GOT3 (cell line): ENCODE measurements at places on chromosomes 1 and 21.

- DNase-seq, result no peak
Measured at GRCh38 chr1:93598396-93598795, 83.2 kb downstream of the BCAR3 start.

DNA sequence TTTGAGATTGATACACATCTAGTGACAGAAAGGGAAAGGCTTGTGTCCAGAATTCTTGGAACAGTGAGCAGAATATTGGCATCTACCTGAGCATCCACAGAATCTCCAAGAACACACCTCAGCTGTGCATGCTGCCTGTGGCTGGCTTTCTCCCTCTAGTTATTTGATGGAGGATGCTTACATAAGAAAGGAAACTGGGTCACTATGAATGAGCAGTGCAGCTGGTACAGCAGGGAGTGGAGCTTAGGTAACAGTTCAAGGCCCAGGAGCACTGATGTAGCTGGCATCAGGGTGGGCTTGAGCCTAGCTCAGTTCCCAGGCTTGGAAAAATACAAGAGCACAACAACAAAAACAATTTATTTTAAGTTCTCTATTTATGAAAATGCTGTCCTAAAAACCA lies 26.3 kb downstream of the RGS8 start:
- DNase-seq, result no peak

GRCh38 chr1:218851586-218851985 lies 322.1 kb upstream of the LYPLAL1 start:
- no peak for DNase-seq

GRCh38 chr1:151840421-151840820 lies 801 bp upstream of the C2CD4D start:
- DNase-seq, result no peak

DNA sequence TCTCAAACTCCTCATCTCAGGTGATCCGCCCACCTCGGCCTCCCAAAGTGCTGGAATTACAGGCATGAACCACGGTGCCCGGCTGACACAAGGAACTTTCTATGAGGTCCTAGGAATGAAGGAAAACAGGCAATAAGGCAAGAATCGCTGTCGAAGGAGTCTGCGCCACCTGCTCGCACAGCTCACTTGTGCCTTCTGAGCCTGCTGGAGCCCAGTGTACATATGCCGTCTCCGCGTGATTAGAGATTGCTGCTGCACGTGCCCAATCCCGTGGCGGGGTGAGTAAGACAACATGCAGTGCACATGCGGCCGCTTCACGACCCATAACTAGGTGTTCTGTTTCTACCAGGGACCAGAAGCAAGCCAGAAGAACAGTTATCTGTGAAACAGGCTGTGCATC lies 24.3 kb downstream of the H3-3A start:
- DNase-seq, result no peak

DNA sequence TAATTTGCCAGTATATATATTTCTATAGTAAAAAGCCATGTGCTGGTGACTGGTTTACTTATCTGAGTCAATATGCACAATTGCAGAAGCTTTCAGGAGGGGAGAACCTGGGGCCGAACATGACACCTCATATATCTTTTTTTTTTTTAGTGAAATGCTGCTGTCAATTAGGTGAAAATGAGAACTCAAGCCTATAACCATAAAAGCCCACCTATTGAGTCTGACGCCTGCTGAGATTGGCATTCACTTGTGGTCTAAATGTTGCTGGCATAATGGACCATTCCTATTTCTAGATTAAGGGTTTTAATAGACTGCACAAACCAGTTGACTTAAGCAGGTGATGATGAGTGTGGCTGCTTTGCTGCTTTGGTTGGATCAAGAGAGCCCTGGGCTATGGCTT lies 10.8 kb downstream of the NTMT2 start:
- no peak for DNase-seq

DNA sequence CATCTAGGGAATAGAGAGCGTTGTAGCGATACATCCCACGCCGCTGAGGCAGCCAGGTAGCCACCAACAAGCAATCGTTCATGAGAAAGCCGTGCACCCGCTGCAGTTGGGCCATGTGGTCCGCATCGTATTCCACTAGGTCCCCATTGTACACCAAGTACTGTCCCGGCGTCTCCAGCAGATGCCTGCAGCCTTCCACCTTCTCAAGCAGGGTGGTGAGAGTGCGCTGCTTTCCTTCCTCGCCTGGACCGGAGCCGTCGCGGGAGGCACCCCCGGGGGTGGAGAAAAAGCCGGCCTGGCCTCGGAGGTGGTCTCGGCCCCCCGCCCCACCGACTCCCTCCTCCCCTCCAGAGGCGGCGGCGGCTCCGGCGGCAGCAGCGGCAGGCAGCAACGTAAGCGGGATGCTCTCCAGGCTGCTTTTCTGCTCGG lies 595 bp downstream of the EXOC8 start:
- no peak for DNase-seq

- DNase-seq, result no peak
Measured at GRCh38 chr1:232686346-232686745, 56.4 kb upstream of the SIPA1L2 start.

- no peak for DNase-seq
Measured at GRCh38 chr1:72938408-72938807, 656.1 kb upstream of the NEGR1 start.

- no peak for DNase-seq
Measured at GRCh38 chr1:88800382-88801051, 90.8 kb downstream of the GTF2B start.

DNA sequence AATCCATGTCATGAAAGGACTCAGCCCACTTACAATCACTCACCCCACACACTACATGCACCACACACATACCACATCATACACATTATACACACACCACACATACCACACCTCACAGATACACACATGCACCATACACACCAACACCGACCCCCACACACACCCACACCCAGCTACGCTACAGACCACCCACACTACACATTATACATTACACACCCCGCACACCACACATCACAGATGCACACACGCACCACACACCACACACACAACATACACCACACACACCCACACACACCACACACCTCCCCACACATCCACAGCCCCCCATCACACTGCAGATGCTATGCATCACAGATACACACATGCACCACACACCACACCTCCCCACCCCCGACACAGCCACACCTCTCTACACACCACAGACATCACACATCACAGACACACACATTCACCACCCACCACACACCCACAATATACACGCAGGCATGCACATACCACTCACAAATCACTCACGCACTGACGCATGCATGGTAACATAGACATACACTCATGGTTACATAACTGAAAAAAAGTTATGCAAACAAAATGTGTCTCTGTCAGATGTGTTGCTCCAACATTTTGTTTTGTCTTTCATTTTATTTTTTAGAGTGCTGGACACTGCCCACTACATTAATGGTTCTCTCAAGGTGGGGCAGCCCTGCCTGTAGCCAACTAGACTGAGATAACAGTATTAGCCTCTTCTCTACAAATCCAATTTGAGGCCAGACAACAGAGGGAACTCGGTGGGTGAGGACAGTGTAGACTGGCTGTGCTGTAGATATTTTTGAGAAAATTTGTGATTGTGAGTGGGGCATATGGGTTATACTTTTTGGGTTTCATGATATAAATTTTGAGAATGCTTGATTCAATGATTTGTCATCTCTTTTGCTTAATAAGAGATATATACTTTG lies 15.2 kb upstream of the PGBD2 start:
- DNase-seq, result no peak

GRCh38 chr1:97196825-97197516 lies 475.4 kb downstream of the PTBP2 start:
- no peak for DNase-seq

DNA sequence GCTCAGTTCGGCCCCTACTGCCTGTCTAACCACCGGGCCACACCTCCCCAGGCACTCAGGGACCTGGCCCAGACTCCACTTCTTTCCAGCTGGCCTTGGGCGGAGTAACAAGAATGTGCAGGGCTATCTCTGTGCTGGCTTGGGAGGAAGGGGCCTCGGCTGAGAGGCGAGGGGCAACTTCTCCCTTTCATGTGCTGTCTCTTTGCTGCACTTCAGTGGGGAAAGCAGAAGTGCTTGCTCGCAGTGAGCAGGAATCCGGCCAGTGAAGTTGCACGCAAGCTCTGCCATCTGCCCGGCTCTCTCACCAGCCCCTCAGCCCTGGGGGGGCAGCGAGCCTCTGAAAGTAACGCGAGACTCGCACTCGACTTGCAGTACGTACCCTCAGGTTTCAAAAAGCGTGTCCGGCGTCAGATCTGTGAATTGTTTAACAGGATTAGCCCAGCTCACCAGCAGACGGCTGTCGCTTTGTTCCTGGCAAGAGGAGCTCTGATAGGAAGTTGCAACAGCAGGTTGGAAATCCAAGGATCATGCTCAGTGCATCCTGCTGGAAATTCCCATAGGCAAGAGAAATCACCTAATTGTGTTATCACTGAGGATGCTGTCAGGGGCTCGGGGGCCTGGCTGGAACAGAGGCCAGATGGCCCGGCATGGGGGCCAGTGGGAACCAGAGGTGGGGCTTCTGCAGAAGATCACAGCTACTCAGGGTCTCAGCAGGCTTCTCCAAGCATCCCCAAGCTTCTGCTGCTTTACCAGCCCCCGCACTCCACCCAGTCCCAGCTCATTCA lies 221.1 kb downstream of the NPHP4 start:
- DNase-seq, result no peak
